ENCODE measurements at places on chromosomes 4 and X. TPM values are rescaled to one million over a fixed set of nuclear protein-coding genes. Genes with fewer than 3 reads are reported as not detected.

PRSS12 gene
- total RNA-seq: 13.8 TPM

DNA sequence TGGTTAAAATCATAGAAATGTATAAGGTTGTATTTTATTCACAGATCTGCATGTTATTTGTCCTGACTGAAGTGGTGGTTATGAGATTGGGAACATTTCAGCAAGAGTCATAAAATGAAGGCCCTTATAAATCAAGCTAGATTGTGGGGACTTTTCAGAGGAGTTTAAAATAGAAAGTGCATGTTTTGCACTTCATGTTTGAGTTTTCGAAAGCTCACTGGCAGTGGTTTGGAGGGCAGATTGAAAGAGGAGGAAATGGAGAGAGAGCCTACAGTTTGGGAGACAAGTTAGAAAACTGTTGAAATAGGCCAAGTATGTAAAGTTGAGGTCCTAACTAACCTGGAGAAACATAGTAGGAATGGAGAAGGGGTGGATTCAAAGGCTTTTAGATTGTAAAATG, 124.9 kb downstream of the KDM6A start:
- DNase-seq: no peak

- no peak for DNase-seq
Observed at GRCh38 chr4:122623637-122624166, 2.8 kb upstream of the IL21 start.

- DNase-seq: peak; percentile 27
Observed at GRCh38 chr4:94304365-94304971, 38.2 kb downstream of the HPGDS start.

GRCh38 chr4:142778900-142779299, 67.2 kb downstream of the INPP4B start:
- no peak for DNase-seq

PHKA1 gene
- total RNA-seq: 15.3 TPM

DNA sequence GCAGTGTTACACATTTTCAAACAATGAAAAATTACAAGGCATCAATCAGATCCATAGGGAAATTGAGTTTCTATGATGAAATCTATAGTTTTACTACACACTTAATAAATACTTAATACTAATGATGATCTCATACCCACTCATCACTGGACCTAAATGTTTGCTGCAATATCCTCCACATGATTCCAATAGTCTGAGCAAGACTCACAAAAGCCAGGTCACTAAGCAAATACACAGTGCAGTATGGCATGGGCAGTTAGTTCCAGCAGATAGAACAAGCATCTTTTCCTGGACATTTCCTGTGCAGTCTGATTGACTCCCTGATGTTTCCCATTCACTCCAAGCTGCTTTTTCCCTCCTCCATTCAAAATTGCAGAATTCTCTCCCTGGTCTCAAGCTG, 109.0 kb upstream of the ATOH1 start:
- no peak for DNase-seq

HTT gene
- total RNA-seq: 37.4 TPM

- DNase-seq: no peak
Observed at GRCh38 chr4:87510747-87511146, 18.4 kb downstream of the SPARCL1 start.

HUWE1 gene
- total RNA-seq: 197 TPM

MAGEB2 gene
- total RNA-seq: 138 TPM

HSFX4 gene
- total RNA-seq: not detected

DNA sequence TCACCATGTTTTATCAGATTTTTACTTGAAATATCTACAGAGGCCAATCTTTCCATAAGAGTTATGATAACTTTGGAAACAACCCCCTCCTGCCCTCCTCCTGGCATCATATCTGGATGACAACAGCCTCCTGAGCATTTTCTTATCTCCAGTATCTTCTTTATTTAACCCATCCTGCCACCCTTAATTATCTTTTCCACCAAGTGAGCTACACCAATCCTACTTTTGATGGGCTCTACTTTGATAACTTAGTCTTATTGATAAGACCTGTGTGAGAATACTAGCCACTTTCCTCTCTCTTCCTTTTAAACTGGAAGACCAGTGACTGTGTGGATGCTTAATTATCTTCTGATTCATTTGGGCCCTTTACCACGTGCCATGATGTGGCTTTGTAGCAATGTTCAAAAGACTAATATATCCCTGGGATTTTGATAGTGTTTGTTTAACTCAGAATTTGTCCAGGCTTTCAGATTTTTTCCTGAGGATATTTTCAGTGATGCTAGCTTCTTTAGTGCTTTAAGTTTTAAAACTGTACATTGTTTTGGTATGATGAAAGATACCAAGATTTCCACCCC, 330.1 kb upstream of the GIMD1 start:
- no peak for DNase-seq

DNA sequence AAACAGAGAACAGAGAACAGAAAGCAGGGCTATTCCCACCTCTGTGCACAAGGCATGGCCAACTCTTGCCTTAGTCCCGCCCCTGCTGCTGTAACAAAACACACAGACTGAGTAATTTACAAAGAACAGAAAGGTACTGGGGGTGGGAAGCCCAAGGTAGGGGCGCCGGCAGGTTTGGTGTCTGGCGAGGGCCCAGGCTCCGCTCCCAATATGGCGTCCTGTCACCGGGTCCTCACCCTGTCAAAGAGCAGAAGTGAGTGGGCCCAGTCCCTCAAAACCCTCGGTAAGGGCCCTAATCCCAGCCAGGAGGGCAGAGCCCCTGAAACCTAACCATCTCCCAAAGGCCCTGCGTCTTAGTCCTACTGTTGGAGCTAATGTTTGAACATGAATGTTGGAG, 71.0 kb downstream of the FAM53A start:
- no peak for DNase-seq

CBR4 gene
- 32.3 TPM for total RNA-seq

DNA sequence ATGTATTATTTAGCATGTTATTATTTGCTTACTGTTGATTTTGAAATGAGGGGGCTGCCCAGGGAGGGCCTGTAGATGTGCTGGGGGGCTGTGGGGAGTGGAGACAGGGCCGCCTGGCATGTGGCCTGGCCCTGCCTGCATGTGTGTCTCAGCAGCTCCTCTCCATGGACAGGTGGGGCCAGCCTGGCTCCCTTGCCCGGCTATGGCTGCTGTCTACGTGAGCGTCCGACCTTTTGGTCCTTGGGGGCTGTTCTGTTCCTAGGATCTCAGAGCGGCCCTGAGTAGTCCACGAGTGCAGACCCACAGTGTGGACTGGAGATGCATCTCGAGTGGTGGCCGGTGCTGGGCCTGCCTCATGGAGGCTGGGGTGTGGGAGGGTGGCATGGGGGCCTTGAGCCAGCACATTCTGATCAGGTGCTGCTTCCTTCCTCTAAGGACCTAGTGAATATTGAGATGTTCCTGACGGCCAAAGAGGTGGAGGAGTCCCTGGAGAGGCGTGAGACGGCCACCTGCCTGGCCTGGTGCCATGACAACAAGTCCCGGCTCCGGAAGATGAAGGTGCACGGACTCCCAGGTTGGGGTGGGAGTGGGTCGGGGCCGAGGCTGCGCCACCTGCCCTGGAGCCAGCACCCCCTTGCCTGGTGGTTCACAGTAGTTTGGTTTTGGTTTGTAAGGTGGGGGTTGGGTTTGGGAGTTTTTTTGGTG, 24.9 kb upstream of the UVSSA start:
- no peak for DNase-seq

GRCh38 chrX:24190500-24191156, 41.1 kb downstream of the ZFX start:
- no peak for DNase-seq

CHRDL1 gene
- total RNA-seq: 0.05 TPM

GYG2 gene
- not detected for total RNA-seq

COX7B2 gene
- not detected for total RNA-seq

DNA sequence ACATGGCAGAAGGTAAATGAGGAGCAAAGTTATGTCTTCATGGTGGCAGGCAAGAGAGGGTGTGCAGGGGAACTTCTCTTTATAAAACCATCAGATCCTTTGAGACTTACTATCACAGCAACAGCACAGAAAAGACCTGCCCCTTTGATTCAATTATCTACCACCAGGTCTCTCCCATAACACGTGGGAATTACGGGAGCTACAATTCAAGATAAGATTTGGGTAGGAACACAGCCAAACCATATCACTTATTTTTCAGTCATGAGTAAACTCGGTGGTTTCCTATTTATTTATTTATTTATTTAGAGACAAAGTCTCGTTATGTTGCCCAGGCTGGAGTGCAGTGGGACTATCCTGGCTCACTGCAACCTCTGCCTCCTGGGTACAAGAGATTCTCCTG, 22.1 kb downstream of the CXCL1 start:
- DNase-seq: no peak

TBC1D19 gene
- total RNA-seq: 25.4 TPM

GRCh38 chr4:168451744-168452390, 28.4 kb downstream of the DDX60L start:
- peak; percentile 68 for DNase-seq

MGAT4D gene
- total RNA-seq: not detected

GRCh38 chr4:164606478-164606877, 147.5 kb upstream of the SMIM31 start:
- DNase-seq: no peak

VCX2 gene
- total RNA-seq: not detected

- DNase-seq: no peak
Observed at GRCh38 chrX:38606821-38607220, 45.5 kb downstream of the TSPAN7 start.

DNA sequence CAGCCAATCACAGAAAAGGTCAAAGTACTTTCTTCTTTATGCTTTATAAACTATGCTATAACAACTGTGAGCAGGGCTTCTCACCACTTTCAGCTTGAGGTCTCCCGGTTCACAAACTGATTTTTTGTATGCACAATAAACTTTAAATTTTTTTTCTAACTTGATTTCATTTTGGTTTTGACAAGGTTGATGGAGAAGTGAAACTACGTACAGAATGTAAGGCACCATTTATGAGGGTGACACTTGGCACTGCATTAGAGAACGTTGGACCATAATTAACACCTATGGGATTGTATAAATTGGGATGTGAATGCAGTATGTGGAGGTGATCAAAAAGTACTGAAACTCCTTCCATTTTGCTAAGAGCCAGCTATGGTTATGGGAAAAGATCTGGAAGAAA, 857.9 kb upstream of the HTR2C start:
- no peak for DNase-seq

- DNase-seq: peak; percentile 65
Observed at GRCh38 chrX:16436348-16437188, 213.4 kb upstream of the S100G start.

DNA sequence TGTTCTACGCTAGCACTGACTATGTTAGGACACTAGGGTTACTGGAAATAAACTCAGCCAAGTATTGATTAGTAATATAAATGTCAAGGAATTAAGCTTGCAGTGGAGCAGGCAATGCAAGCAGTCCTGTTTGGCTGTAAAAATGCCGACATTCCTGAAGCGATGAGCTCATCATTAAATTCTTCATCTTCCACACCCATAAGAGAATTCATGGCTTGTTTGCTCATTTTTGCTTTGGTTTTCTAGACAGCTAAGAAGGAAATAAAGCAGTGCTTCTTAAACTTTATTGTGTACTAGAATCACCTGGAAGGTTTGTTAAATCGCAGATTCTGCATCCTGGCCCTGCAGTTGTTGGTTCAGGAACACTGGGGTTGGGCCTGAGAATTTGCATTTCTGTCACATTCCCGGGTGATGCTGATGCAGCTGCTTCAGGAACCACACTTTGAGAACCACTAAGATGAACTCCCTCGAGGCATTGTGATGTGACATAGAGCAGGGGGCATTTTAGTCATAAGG, 17.8 kb downstream of the ANXA3 start:
- DNase-seq: peak; percentile 87

- DNase-seq: no peak
Observed at GRCh38 chr4:87275311-87275710, 47.4 kb downstream of the HSD17B13 start.

GRCh38 chr4:17322514-17322913, 189.4 kb downstream of the QDPR start:
- no peak for DNase-seq

DNA sequence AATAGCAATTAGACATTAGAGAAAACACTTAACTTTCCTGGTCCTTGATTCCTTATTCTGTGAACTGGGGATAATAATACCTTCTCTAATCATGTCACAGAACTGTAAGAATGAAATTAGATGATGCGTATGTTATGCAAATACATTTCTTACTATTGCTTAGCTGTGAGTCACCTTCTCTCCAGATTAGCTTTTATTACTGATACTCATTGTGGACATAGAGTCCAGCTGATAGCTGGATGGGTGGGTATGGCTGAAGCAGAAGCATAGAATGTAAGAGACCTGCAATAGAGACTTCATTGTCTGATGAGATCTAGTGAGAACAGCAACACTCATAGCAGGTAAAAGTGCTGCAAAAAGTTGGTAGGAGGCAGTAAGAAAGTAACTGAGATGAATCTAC, 437.2 kb upstream of the ZFP42 start:
- no peak for DNase-seq

GRCh38 chrX:27976284-27976683, 5.0 kb downstream of the DCAF8L1 start:
- DNase-seq: no peak

GPC3 gene
- 0.98 TPM for total RNA-seq
